Hematopoietic multipotent progenitor cell treated with erythropoietin and hydrocortisone succinate and interleukin-3 and kit ligand, for 8 days (in vitro differentiated cells): ENCODE measurements at places on chromosomes 7 and 10.

GRCh38 chr10:17075533-17076359 lies 53.9 kb downstream of the CUBN start:
- DNase-seq, result no peak

DNA sequence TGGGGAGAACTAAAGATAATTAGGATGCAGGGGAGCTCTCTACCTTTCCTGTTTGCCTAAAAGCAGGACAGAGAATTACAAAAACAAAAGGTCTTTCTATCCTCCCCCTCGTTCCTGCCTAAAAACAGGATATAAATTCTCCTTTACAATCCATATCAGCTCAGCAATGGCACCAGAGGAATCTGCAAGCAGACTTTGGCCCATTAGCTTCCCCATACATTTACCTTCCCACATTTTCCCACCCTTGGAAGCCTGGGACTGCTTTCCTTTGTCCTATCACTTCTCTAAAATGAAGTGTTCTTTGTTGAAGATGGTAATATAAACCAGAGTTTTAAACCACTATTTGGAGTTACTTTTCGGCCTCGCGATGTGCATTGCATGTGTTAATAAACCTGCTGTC lies 15.5 kb downstream of the SHTN1 start:
- no peak for DNase-seq

DNA sequence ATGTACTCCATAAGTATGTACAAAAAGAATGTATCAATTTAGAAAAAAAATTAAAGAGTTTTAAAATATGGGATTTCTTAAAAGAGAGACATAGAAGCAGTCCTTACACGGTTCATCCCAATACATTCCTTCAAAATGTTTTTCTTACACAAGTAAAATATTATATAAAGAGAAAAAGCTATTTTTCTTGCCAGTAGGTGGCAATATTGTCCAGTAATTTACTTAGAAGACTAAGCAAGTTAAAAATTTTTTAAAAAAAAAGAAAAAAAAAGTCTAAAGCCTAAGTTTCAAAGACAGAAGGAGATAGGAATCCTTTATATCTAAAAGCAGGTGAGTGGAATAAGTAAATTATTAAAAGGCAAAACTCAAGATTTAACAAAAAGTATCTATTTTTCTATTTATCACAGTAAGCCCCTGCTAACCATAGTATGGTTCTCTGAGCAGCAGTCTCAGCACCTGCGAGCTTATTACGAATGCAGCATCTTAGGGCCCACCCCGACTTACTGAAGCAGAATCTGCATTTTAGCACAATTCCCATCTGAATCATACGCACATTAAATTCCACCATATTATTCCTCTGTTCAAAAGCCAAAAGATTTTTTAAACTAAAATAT lies 240.6 kb downstream of the DGKI start:
- DNase-seq, result peak; percentile 55

DNA sequence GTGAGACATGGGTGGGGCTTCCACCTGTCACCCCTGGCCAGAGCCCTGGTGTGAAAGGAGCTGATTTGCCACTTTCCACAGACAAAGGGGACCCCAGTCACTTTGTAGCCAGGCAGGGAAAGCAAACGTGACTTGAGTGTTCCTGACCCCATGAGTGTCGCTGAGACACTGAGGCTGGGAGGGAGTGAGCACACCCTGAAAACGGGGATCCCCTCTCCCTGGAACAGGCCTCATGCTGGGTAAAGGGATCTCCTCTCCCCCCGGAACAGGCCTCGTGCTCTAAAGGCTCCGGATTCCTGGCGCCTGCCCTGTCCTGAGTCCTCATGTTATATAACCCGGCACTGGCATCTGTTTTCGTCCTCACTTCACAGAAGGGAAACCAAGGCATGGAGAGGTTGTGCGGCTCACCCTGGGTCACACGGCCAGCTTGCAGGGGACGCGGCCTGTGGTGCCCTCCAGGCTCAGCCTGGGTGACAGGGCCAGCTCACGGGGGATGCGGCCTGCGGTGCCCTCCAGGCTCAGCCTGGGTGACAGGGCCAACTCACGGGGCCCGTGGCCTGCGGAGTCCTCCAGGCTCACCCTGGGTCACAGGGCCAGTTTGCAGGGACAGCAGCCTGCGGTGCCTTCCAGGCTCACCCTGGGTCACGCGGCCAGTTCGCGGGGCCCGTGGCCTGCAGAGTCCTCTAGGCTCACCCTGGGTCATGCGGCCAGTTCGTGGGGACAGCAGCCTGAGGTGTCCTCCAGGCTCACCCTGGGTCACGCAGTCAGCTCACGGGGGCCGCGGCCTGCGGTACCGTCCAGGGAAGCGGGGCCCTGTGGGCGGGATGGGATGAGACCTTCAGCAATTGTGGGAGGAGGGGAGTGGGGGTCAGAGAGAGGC lies 104.7 kb downstream of the PDGFA start:
- no peak for DNase-seq

GRCh38 chr10:122246830-122247520 lies 24.1 kb upstream of the BTBD16 start:
- no peak for DNase-seq

- no peak for DNase-seq
Measured at GRCh38 chr7:132596588-132596987, 20.3 kb upstream of the PLXNA4 start.

DNA sequence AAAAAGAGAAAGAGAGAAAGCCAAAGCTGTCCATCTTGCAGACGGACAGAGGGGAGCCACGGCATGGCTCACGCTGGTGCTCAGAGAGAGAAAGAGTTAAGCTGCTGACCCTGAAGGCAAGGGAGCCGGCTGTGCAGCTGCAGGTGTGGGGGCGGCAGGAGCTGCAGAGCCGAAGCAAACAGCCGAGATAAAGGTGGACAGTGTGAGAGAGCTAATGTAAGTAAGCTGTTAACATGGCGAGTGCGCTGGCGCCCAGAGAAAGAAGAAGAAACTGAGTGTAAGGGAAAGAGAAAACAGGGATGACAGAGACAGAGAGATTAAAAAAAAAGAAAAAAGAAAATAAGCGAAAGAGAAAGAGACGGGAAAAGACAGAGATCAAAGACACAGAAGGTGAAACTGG lies 18.2 kb downstream of the COL17A1 start:
- no peak for DNase-seq

DNA sequence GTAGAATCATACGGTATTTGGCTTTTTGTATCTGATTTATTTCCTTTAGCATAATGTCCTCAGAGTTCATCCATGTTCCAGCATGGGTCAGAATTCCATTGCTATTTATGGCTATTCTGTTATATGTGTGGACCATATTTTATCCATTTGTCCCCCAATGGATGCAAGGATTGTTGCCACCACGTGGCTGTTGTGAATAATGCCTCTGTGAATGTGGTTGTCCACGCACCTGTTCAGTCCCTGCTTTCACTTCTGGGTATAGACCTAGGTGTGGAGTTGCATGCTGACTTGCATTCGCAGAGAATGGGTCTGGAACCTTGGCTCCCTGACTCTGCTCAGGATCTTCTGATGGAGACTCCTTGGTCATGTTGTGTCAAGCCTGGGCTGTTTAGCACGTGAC lies 199.9 kb downstream of the CAMK1D start:
- DNase-seq, result no peak

- DNase-seq, result peak; percentile 58
Measured at GRCh38 chr10:3765146-3765545, 19.9 kb downstream of the KLF6 start.

- no peak for DNase-seq
Measured at GRCh38 chr7:21656081-21656480, 113.2 kb downstream of the DNAH11 start.

DNA sequence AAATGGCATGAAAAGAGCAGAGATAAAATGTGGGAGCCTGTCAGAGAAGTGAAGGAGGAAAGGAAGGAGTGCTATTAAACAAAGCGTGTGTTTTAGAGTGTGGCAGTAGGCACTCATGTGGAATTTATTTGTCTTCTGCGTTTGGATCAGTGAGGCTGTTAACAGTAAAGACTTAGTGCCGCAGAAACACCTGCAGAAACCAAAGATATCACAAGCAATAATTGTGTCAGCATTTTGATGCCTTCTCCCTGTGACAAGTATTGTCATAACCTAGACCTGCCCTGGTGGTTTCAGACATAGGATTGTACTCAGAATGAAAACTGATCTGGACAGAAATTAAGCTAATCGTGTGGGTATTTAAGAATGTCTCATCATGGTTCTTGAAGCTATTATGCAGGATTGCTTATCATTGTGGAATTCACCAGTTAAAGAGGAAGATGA lies 191.0 kb downstream of the CAMK1D start:
- DNase-seq, result peak; percentile 26

- no peak for DNase-seq
Measured at GRCh38 chr7:78111386-78111785, 312.8 kb downstream of the PHTF2 start.

- DNase-seq, result no peak
Measured at GRCh38 chr10:100731407-100732240, 13.8 kb upstream of the PAX2 start.

DNA sequence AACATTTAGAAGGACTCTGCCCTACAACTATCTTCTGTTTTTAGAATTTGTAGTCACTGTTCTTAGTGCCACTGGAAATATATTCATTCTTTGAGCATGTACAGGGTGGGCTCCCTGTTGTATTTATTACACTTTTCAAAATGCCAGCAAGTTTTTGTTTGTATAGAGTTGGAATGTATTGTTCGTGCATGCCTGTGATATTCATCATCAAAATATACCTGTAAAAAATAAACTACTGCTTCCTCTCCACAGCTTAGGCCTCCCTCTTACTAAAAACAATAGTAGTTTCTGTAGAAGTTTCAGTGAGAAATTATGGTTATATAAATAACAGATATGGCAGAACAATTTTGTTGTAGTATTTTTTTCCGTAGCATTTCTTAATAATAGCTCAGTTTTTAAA lies 61.6 kb downstream of the NHLRC2 start:
- DNase-seq, result no peak

- DNase-seq, result no peak
Measured at GRCh38 chr10:114577133-114577532, 80.9 kb downstream of the ABLIM1 start.

- DNase-seq, result no peak
Measured at GRCh38 chr7:12080006-12080405, 131.1 kb upstream of the TMEM106B start.

- no peak for DNase-seq
Measured at GRCh38 chr7:123431075-123431614, 103.2 kb downstream of the IQUB start.

DNA sequence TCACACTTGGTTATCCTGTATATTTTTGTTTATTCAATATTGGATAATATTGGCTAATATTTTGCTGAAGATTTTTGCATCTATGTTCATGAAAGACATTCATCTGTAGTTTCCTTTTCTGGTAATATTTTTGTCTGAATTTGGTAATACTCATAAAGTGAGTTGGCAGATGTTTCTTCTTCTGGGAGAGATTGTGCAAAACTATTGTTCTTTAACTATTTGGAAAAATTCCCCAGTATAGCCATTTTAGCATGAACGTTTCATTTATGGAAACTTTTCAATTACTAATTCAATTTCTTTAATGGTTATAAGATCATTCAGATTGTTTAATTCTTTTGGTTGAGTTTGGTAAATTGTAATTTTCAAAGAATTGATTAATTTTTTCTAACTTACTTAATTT lies 560.8 kb upstream of the FZD8 start:
- no peak for DNase-seq

DNA sequence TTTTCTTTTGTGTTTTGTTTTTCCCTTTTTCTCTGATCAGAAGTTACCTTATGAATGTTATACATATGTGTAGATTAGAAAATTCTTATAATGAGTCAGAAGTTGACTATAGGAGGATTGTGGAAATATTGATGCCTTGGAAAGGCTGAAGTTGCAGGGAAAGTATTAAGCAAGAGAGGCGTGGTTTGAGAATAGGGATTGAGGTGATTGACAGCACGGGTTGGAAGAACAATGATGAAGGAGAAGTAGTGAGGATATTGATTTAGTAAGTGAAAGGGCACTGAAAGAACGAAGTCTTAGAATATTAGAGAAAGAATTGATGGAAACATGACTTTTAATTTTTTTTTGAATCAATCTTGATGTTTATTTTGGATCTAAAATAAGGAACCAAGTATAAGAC lies 176.0 kb downstream of the EXOC4 start:
- no peak for DNase-seq

- DNase-seq, result no peak
Measured at GRCh38 chr10:131179361-131179760, 132.2 kb downstream of the TCERG1L start.

DNA sequence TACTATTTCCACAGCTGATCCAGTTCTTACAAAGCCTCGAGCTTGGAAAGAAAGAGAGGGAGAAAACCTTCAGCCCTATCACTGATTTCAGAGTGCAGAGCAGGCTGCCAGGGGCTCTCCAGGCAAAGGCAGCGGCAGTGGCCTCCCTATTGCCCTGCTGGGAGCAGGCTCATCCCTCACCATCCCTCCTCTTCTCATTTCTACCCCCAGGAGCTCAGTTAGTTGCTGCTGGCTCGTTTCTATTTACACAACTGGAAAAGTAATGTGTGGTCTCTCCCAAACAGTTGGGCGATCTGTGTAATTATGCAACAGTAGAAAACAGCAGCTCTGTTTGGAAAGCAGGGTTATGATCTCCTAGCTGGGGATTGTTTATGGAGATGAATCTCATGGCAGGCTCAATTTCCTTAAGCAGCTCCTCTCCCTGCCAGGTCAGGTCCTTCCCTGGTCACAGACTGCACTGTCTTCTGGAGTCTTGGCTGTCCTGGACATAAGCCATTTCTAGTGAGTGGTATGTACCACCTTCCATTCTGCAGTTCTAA lies 28.7 kb upstream of the TNS3 start:
- DNase-seq, result no peak

DNA sequence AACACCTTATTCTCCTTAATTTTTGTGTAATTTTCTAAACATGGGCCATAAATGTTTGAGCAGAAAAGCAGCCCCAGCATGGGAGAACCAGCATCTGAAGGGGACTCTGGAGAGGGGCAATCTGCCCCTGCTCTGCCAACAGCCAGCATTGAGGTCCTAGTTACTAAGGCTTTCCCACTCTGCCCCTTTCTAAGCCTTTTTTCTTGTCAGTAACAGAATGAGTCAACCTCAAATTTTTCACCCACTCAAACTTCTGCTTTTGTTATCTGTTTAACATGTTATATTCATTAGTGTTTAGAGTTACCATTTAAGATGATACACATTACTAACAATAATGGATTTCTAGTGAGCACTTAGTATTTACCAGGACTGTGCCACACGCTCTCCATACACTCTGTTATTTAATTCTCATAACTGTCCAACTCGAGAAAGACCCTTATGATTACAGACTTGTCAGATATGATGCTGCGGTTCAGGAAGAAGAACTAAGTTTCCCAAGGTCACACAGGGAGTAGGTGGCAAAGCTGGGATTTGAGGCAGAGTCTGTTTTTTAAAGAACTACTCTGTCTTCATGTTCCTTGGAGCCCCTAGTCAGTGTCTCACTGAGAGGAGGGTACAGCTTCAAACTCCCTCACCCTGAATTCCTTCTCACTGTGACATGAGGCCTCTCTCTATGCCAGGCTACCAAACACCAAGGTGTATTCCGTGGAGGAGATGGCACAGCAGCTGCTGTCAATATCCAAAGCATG lies 19.9 kb upstream of the GPAM start:
- DNase-seq, result no peak

- DNase-seq, result no peak
Measured at GRCh38 chr7:44068054-44068453, 2.7 kb upstream of the PGAM2 start.

- no peak for DNase-seq
Measured at GRCh38 chr7:69285854-69286253, 312.4 kb upstream of the AUTS2 start.

- DNase-seq, result no peak
Measured at GRCh38 chr7:4260867-4261600, 421.1 kb upstream of the FOXK1 start.
